ENCODE measurements at places on chromosomes 5 and 9. TPM values are rescaled to one million over a fixed set of nuclear protein-coding genes. Genes with fewer than 3 reads are reported as not detected.

Gene PLGRKT
- polyA plus RNA-seq, result 45.4 TPM

DNA sequence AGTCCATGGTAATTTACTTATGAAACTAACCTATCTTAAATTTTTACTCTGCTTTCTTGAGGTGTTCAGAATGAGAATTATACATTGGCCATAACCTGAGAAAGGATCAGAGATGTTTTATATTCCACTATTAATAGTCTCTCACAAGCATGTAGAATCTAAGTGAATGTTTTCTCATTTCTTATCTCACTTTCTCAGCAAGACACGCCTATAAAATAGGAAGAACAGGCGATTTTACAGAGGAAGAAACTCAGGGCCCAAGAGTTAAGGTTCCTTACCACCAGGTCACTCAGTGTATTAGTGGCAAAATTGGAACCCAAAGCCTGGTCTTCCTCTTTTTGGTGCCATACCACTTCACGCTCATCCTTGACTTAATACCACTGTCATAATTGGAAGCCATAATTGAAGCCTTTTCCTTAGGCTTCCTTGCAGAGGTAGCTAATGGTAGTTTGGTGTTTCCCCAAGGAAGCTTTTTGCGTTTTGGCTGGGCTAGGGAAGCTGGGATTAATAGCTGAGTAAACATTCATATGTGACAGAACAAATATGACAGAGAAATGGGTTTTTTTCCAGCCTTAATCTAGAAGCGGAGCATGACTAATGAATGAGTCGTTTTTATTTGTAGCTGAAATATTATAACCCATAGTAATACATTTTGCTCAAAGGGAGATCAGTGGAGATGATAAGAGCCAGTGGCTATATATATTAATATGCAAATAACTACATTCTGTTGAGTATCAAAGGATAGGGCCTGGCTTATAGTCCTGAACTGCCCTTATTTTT, 16.9 kb downstream of the HMGXB3 start:
- H3K4me1 ChIP-seq, result no peaks in the 10 kb centered on the region
- H3K27me3 ChIP-seq, result peaks cover 3% of the 10 kb centered on the region
- DNase-seq, result no peak
- H3K36me3 ChIP-seq, result peaks cover 81% of the 10 kb centered on the region
- no peak overlapping the region for H3K27ac ChIP-seq

DNA sequence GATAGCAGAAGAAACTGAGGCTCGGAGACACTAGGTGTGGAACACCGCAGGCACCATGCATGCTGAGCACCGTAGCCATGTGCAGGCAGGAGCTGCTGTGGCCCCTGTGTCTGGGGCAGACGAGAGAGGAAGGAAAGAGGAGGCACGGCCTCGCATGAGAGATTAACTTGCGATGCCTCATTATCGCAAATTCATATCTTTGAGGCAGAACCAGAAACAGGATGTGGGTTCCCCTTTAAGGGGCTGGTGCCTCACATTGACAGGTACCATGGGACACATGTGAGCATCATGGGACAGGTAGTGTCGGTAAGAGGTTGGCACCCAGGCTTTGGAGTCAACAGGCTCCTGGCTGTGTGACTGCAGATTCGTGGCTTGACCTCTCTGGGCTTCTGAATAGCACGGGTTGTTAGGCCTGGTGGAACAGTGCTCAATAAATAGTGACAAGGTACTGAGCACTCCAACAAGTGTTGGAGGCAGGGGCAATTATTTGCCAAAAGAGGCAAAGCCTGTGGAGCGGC, 40.8 kb downstream of the NAIF1 start:
- H3K27me3 ChIP-seq, result peaks cover 18% of the 10 kb centered on the region
- H3K27ac ChIP-seq, result peak overlapping the region; percentile 98
- H3K4me3 ChIP-seq, result peak overlapping the region; percentile 66
- H3K36me3 ChIP-seq, result no peaks in the 10 kb centered on the region

DNA sequence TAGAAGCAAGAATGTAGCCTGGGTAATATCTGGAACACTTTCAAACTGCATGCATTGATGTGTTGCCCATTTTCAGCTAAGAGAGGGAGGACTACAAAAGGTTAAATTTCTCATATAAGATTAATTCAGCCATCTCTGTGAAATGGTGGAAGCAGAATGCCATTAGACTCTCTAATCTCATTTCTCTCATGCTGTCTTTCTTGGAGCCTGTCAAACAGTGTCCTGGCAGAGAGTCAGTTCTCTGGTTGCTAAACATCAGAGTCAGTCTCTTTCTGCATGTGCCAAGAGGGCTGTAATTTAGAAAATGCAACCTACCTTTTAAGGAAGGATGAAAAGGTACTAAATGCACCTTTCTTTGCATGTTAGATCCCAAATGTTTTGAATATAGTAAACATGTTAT, 910 bp upstream of the GARNL3 start:
- no peaks in the 10 kb centered on the region for H3K4me1 ChIP-seq
- no peak for DNase-seq
- no peak overlapping the region for H3K27ac ChIP-seq
- H3K27me3 ChIP-seq, result peaks cover 2% of the 10 kb centered on the region

Gene MLANA
- polyA plus RNA-seq, result not detected

GRCh38 chr5:15783734-15784133, 283.8 kb downstream of the FBXL7 start:
- no peak for DNase-seq
- H3K36me3 ChIP-seq, result no peaks in the 10 kb centered on the region
- no peaks in the 10 kb centered on the region for H3K4me1 ChIP-seq
- H3K27me3 ChIP-seq, result no peaks in the 10 kb centered on the region
- H3K4me3 ChIP-seq, result no peak overlapping the region
- H3K27ac ChIP-seq, result no peak overlapping the region

GRCh38 chr9:127595611-127596010, 16.5 kb upstream of the STXBP1 start:
- H3K27me3 ChIP-seq, result peaks cover 3% of the 10 kb centered on the region
- no peaks in the 10 kb centered on the region for H3K4me1 ChIP-seq
- no peak for DNase-seq
- no peak overlapping the region for H3K27ac ChIP-seq

GRCh38 chr9:127562841-127563401, 49.2 kb upstream of the STXBP1 start:
- no peak overlapping the region for H3K4me3 ChIP-seq
- H3K27me3 ChIP-seq, result peaks cover 3% of the 10 kb centered on the region
- no peak overlapping the region for H3K27ac ChIP-seq
- no peaks in the 10 kb centered on the region for H3K36me3 ChIP-seq
- no peak for DNase-seq

GRCh38 chr9:114214181-114214580, 58.8 kb downstream of the COL27A1 start:
- no peak overlapping the region for H3K27ac ChIP-seq
- no peaks in the 10 kb centered on the region for H3K36me3 ChIP-seq
- no peaks in the 10 kb centered on the region for H3K27me3 ChIP-seq
- no peak overlapping the region for H3K4me3 ChIP-seq
- no peak for DNase-seq

DNA sequence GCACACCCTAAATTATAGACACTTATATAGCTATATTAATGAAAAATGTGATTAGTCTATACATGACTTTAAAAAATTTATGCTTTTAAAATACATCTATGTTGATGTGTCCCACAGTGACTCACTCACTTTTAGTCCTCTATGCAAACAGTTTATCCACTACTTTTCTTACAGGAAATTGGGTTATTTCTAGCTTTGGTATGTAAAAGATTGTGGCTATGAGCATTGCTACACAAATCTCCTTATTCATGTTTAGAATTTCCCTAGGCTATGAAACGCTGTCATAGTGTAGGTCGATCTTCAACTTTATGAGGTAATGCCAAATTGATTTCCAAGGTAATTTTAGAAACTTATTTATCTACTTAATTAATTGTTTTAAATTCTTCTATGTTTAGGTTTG, 687.4 kb downstream of the PRR16 start:
- DNase-seq, result no peak
- no peak overlapping the region for H3K4me3 ChIP-seq
- no peaks in the 10 kb centered on the region for H3K36me3 ChIP-seq
- H3K27me3 ChIP-seq, result no peaks in the 10 kb centered on the region
- H3K4me1 ChIP-seq, result no peaks in the 10 kb centered on the region

Gene FAM169A
- 6.8 TPM for polyA plus RNA-seq

- peaks cover 3% of the 10 kb centered on the region for H3K4me1 ChIP-seq
- peaks cover 14% of the 10 kb centered on the region for H3K36me3 ChIP-seq
- no peak for DNase-seq
- no peak overlapping the region for H3K27ac ChIP-seq
- H3K27me3 ChIP-seq, result peaks cover 7% of the 10 kb centered on the region
Measured at GRCh38 chr9:88044200-88044599, 69.9 kb upstream of the CDK20 start.

GRCh38 chr5:116521173-116521872, 53.3 kb downstream of the SEMA6A start:
- H3K36me3 ChIP-seq, result peaks cover 4% of the 10 kb centered on the region
- no peak overlapping the region for H3K27ac ChIP-seq
- no peak overlapping the region for H3K4me3 ChIP-seq
- no peaks in the 10 kb centered on the region for H3K27me3 ChIP-seq
- no peaks in the 10 kb centered on the region for H3K4me1 ChIP-seq
- no peak for DNase-seq

GRCh38 chr5:115607935-115608334, 5.7 kb upstream of the TICAM2 start:
- no peak overlapping the region for H3K4me3 ChIP-seq
- H3K27me3 ChIP-seq, result peaks cover 1% of the 10 kb centered on the region
- H3K36me3 ChIP-seq, result peaks cover 4% of the 10 kb centered on the region
- peaks cover 27% of the 10 kb centered on the region for H3K4me1 ChIP-seq

Gene ALDOB
- polyA plus RNA-seq, result not detected

DNA sequence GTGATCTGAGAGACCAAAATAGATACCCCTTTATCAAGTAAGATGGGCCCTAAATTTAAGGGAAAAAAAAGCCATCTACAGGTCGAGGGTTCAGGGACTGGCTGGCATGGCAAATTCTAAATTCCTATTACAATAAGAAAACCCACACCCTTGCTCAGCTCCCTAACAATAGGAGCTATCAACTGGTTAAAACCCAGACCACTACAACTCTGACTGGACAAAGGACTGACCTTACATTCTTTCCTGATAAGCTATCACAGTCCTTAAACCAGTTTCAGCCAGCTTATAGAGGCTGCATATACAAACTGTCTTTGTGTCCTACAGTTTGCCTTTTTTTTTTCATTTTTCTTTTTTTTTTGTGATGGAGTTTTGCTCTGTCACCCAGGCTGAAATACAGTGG, 803.6 kb downstream of the NR2F1-AS1 start:
- H3K27ac ChIP-seq, result no peak overlapping the region
- H3K27me3 ChIP-seq, result peaks cover 2% of the 10 kb centered on the region
- no peaks in the 10 kb centered on the region for H3K36me3 ChIP-seq
- DNase-seq, result no peak

Gene KLF4
- 2.1 TPM for polyA plus RNA-seq

Gene SLC1A1
- polyA plus RNA-seq, result 0.13 TPM

- H3K4me1 ChIP-seq, result peaks cover 4% of the 10 kb centered on the region
- DNase-seq, result peak; percentile 49
- H3K27me3 ChIP-seq, result no peaks in the 10 kb centered on the region
- no peaks in the 10 kb centered on the region for H3K36me3 ChIP-seq
- H3K4me3 ChIP-seq, result no peak overlapping the region
- H3K27ac ChIP-seq, result no peak overlapping the region
Measured at GRCh38 chr5:167723254-167723871, 568.1 kb upstream of the WWC1 start.

Data from immature natural killer cell (primary cell).